ENCODE measurements at places on chromosomes 1 and 21.

- no peak overlapping the region for H3K4me3 ChIP-seq
- peaks cover 14% of the 10 kb centered on the region for H3K36me3 ChIP-seq
- no peaks in the 10 kb centered on the region for H3K27me3 ChIP-seq
- no peak for DNase-seq
Measured at GRCh38 chr1:6645018-6645417, 20.4 kb downstream of the THAP3 start.

DNA sequence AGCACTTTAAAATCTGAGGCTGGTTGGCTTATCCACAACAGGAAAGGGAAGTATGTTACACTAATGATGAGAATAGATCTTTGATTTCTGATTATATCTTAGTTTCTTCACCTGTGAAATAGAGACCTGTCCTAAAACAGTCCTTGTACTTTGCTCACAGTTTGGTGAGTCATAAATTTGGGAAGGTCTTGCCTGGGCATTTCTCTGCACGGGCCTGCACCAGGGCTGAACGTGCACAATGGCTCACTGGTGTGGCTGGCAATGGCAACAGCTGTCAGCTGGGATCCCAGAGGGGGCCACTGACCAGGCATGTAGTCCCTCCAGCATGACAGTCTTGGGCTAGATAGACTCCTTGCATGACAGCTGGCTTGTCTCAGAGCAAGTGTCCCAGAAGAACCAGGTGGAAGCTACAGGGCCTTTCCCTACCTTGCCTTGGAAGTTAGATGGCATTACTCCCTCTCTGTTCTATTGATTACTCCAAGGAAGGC lies 367.4 kb downstream of the DISC1 start:
- H3K4me3 ChIP-seq: no peak overlapping the region
- H3K27me3 ChIP-seq: no peaks in the 10 kb centered on the region
- no peaks in the 10 kb centered on the region for H3K36me3 ChIP-seq
- H3K4me1 ChIP-seq: no peaks in the 10 kb centered on the region

DNA sequence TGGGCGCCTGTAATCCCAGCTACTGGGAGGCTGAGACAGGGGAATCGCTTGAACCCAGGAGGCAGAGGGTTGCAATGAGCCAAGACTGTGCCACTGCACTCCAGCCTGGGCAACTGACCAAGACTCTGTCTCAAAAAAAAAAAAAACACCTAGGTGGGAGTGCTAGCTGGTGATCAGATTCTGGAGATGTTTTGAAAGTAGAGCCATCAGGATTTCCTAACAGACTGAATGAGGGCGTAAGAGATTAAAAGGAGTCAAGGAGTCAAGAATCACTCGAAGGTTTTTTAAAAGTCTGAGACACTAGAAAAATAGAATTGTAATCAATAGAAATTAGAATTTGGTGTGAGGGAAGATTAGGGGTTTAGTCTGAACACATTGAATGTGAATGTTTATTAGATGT lies 73.8 kb downstream of the HSF2BP start:
- no peak overlapping the region for H3K4me3 ChIP-seq
- no peak for DNase-seq
- no peak overlapping the region for H3K27ac ChIP-seq
- no peaks in the 10 kb centered on the region for H3K36me3 ChIP-seq
- peaks cover 9% of the 10 kb centered on the region for H3K27me3 ChIP-seq

- no peak for DNase-seq
- no peak overlapping the region for H3K4me3 ChIP-seq
- H3K4me1 ChIP-seq: no peaks in the 10 kb centered on the region
- H3K27ac ChIP-seq: no peak overlapping the region
- peaks cover 17% of the 10 kb centered on the region for H3K36me3 ChIP-seq
- peaks cover 11% of the 10 kb centered on the region for H3K27me3 ChIP-seq
Measured at GRCh38 chr1:197800379-197801110, 25.3 kb upstream of the DENND1B start.

- peaks cover 13% of the 10 kb centered on the region for H3K4me1 ChIP-seq
- DNase-seq: no peak
- no peak overlapping the region for H3K27ac ChIP-seq
Measured at GRCh38 chr1:178868706-178869105, 2.2 kb downstream of the ANGPTL1 start.

GRCh38 chr1:179588425-179589024 lies 3.1 kb upstream of the TDRD5 start:
- H3K27me3 ChIP-seq: peaks cover 29% of the 10 kb centered on the region
- H3K36me3 ChIP-seq: no peaks in the 10 kb centered on the region
- H3K4me3 ChIP-seq: no peak overlapping the region
- H3K27ac ChIP-seq: no peak overlapping the region
- H3K4me1 ChIP-seq: peaks cover 1% of the 10 kb centered on the region
- no peak for DNase-seq

GRCh38 chr1:244067893-244068292 lies 16.8 kb downstream of the ZBTB18 start:
- H3K27ac ChIP-seq: no peak overlapping the region
- H3K4me3 ChIP-seq: no peak overlapping the region
- H3K27me3 ChIP-seq: no peaks in the 10 kb centered on the region
- DNase-seq: no peak

DNA sequence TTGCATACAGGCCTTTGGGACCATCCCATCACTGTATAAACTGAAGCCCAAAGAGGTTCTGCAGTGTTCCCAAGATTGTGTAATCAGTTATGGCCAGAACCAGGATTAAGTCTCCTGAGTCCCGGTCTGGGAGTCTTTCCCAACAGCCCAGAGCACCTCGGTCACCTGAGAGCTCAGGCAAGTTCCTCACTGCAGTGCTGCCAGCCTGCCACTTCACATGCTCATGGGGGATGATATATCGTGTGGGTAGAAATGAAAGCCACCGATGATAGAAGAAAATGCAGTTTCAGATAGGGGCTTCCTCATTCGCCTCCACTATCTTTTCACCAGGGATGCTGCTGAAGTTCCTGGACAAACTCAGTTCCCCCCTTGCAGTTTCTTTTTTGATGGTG lies 30.4 kb downstream of the FHAD1 start:
- no peak overlapping the region for H3K4me3 ChIP-seq
- H3K27ac ChIP-seq: no peak overlapping the region
- H3K36me3 ChIP-seq: no peaks in the 10 kb centered on the region
- no peak for DNase-seq
- H3K4me1 ChIP-seq: peaks cover 2% of the 10 kb centered on the region
- peaks cover 29% of the 10 kb centered on the region for H3K27me3 ChIP-seq

GRCh38 chr21:27589781-27590180 lies 622.9 kb upstream of the ADAMTS5 start:
- DNase-seq: no peak
- H3K27ac ChIP-seq: no peak overlapping the region
- H3K36me3 ChIP-seq: no peaks in the 10 kb centered on the region
- no peaks in the 10 kb centered on the region for H3K4me1 ChIP-seq
- no peak overlapping the region for H3K4me3 ChIP-seq
- H3K27me3 ChIP-seq: no peaks in the 10 kb centered on the region

DNA sequence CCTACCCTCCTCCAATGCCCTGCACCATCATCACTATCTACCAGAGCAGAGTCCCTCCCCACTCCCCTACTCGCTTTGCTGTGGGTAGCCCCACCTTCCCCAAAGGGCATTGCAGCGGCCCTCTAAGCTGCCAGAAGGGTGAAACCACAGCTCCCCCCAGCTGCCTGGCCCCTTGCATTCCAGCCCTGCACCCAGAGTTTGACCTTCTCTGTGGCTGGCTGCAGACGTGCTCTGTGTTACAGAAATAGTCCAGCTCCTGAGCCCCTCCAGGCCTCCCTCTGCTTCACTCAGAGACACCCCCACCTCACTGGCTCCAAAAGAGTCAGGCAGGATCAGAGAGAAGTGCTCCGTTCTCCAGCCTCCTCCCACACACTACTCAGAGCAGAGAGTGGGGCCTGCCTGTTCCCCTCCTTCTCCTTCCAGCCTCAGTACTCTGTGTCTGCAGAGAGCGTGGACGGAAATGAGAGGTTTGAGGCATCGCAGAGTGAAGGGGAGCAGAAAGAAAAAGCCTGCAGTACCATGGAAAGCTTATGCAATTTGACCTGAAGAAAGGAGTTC lies 63.2 kb downstream of the PLEKHA6 start:
- H3K4me3 ChIP-seq: no peak overlapping the region
- H3K27ac ChIP-seq: no peak overlapping the region
- H3K36me3 ChIP-seq: no peaks in the 10 kb centered on the region
- H3K27me3 ChIP-seq: peaks cover 41% of the 10 kb centered on the region
- DNase-seq: no peak

- H3K36me3 ChIP-seq: no peaks in the 10 kb centered on the region
- H3K27me3 ChIP-seq: peaks cover 3% of the 10 kb centered on the region
- H3K27ac ChIP-seq: no peak overlapping the region
- H3K4me3 ChIP-seq: no peak overlapping the region
- no peak for DNase-seq
Measured at GRCh38 chr1:94851571-94851970, 31.4 kb downstream of the SLC44A3 start.

DNA sequence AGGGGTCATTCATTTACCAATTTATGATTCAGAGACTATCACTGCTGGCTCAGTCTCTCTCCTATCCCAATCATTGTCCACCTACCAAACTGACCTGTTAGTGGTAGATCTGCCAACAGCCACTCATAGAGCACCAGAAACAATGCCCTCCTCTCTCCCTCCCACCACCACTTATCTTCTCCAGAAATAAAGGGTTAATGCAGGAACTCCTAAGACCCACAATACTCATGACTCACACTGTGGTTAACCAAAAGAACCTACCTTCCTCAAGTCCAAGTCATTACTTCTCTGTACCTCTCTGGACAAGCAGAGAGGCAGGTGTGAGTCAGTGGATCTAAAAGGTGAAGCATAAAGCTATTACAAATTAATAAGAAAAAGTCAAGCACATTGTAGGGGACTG lies 40.9 kb upstream of the CAMK1G start:
- H3K4me1 ChIP-seq: peaks cover 7% of the 10 kb centered on the region
- H3K27ac ChIP-seq: no peak overlapping the region
- H3K36me3 ChIP-seq: no peaks in the 10 kb centered on the region
- H3K4me3 ChIP-seq: no peak overlapping the region

- H3K4me3 ChIP-seq: no peak overlapping the region
- H3K27me3 ChIP-seq: no peaks in the 10 kb centered on the region
- no peaks in the 10 kb centered on the region for H3K36me3 ChIP-seq
- H3K27ac ChIP-seq: no peak overlapping the region
- no peak for DNase-seq
- no peaks in the 10 kb centered on the region for H3K4me1 ChIP-seq
Measured at GRCh38 chr21:37994211-37994610, 78.0 kb upstream of the KCNJ6 start.

- peaks cover 10% of the 10 kb centered on the region for H3K27me3 ChIP-seq
- H3K4me1 ChIP-seq: peaks cover 6% of the 10 kb centered on the region
- H3K4me3 ChIP-seq: no peak overlapping the region
Measured at GRCh38 chr1:147109041-147109440, 63.2 kb downstream of the PRKAB2 start.

- H3K27ac ChIP-seq: no peak overlapping the region
- DNase-seq: no peak
- no peaks in the 10 kb centered on the region for H3K27me3 ChIP-seq
- H3K4me1 ChIP-seq: peaks cover 48% of the 10 kb centered on the region
Measured at GRCh38 chr1:5959087-5959486, 33.1 kb downstream of the NPHP4 start.

- H3K4me1 ChIP-seq: no peaks in the 10 kb centered on the region
- peaks cover 18% of the 10 kb centered on the region for H3K27me3 ChIP-seq
- H3K4me3 ChIP-seq: no peak overlapping the region
- H3K27ac ChIP-seq: no peak overlapping the region
- DNase-seq: no peak
Measured at GRCh38 chr1:12692967-12693782, 22.7 kb upstream of the AADACL3 start.

- no peak overlapping the region for H3K27ac ChIP-seq
- H3K4me1 ChIP-seq: no peaks in the 10 kb centered on the region
- DNase-seq: no peak
- no peaks in the 10 kb centered on the region for H3K27me3 ChIP-seq
- no peaks in the 10 kb centered on the region for H3K36me3 ChIP-seq
Measured at GRCh38 chr21:23601549-23601948, 2005.7 kb downstream of the MRPL39 start.

- no peak overlapping the region for H3K27ac ChIP-seq
- DNase-seq: no peak
- no peak overlapping the region for H3K4me3 ChIP-seq
- H3K27me3 ChIP-seq: no peaks in the 10 kb centered on the region
- peaks cover 43% of the 10 kb centered on the region for H3K4me1 ChIP-seq
Measured at GRCh38 chr21:44653123-44653522, 1.3 kb downstream of the KRTAP12-4 start.

- H3K27ac ChIP-seq: no peak overlapping the region
- DNase-seq: no peak
- H3K36me3 ChIP-seq: no peaks in the 10 kb centered on the region
- H3K27me3 ChIP-seq: peaks cover 5% of the 10 kb centered on the region
- peaks cover 2% of the 10 kb centered on the region for H3K4me1 ChIP-seq
Measured at GRCh38 chr1:205665201-205666045, 14.9 kb downstream of the SLC45A3 start.

DNA sequence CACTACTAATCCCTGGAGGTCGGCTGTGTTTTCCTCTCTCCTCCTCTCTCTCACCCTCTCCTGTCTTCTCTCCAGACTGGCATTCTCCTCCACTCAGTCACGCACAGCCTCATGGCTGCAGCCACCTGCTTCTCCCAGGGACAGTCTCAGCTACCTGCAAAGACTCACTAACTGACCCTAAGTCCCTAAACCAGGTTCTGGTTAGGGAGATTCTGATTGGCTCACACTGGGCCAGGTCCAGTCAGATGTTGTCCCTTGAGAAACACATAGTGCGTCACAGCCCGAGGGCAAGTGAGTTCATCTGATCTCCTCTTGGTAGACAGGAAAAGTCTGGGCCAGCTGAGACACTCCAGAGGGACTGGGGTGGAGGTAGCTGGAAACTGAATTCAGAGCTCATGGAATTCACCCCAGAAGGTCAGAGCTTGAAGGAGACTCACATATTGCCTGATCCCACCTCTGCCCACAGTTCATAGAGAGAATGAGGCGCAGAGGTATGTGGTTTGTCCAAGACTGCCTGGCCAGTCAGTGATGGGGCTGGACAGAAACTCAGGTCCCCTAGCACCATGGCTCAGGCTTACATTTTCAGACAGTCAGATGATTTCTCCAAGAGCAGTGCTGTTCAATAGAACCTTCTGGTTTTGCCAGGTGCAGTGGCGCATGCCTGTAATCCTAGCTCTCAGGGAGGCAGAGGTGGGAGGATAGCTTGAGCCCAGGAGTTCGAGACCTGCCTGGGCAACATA lies 40.4 kb upstream of the RPL11 start:
- no peak for DNase-seq
- no peak overlapping the region for H3K4me3 ChIP-seq
- H3K27ac ChIP-seq: no peak overlapping the region
- peaks cover 1% of the 10 kb centered on the region for H3K27me3 ChIP-seq
- H3K36me3 ChIP-seq: no peaks in the 10 kb centered on the region

GRCh38 chr21:31493350-31493880 lies 149.4 kb upstream of the TIAM1 start:
- peaks cover 2% of the 10 kb centered on the region for H3K27me3 ChIP-seq
- H3K4me1 ChIP-seq: no peaks in the 10 kb centered on the region
- DNase-seq: no peak
- no peak overlapping the region for H3K4me3 ChIP-seq
- H3K36me3 ChIP-seq: no peaks in the 10 kb centered on the region
- H3K27ac ChIP-seq: no peak overlapping the region

DNA sequence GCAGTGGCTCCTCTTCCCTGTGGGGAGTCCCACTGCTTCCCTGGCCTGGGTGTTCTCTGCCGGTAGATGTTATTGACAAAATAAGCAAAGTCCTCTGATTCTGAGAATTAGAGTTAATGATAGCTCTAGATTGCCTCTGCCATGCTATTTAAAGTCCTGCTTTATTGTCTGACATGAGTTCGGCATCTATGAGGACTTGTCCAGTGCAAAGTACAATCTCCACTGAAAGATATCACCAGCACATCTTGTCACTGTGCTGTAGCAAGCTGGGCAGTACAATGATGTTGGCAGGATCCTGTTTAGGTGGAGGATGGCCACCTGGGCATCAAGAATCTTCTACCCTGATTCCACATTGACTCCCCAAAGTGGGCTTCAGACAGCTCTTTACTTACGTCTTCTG lies 54.0 kb upstream of the ATP5PO start:
- peaks cover 51% of the 10 kb centered on the region for H3K36me3 ChIP-seq
- no peak overlapping the region for H3K4me3 ChIP-seq
- peaks cover 31% of the 10 kb centered on the region for H3K4me1 ChIP-seq

Data from activated CD4-positive, alpha-beta memory T cell treated with anti-CD3 and anti-CD28 coated beads, Interleukin-2, amount 10 ng/mL, durations not matched to agents 7 days and 5 days (primary cell).